ENCODE measurements at places on chromosomes 12 and 14. TPM values are rescaled to one million over a fixed set of nuclear protein-coding genes. Genes with fewer than 3 reads are reported as not detected.

- DNase-seq = no peak
Observed at GRCh38 chr12:125983094-125983783, 918.0 kb downstream of the AACS start.

DNA sequence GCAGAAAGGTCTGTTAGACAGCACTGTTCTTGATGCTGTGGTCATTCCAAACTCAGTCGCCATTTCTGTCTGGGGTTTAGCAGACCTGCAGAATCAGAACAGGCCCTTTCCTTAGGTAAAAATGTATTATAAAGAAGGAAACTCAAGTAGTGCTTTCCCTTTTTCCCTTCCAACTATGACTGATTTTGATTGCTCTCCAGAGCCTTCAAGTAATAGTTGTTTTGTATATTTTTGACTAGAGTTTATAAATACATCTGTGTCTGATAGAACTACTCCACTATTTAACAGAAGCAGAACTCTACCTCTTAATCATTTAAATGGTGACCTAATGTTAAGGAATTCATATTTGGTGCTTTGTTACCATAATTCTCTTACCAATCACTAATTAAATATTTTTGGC is 74.0 kb downstream of the WNK1 start:
- DNase-seq = no peak

DNA sequence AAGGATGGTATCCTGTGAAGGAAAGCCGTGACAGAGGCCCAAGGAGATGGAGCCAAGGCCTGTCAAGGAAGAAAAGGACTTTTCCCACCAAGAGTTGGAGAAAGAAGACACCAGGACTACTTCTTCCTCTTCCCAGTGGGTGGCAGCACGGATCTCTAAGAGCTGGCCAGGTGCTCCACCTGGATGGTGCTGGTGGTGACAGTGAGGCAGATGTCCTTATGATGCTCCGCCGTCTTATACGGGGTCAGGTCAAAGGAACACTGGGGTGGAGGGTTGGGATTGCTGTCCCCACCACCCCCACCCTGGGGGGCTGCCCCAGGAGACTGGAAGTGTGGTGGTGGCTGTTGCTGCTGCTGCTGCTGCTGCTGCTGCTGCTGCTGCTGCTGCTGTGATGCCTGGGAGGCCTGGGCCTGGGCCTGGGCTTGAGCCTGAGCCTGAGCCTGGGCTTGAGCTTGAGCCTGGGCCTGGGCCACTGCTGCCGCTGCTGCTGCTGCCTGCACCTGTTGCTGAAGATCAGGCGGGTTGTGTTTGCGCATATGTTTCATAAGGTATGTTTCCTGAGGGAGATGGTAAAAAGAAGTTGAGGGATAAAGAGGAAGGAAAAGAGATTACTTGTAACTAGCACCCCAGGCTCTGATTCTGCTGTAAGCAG is 4.8 kb upstream of the ING4 start:
- DNase-seq = no peak

DNA sequence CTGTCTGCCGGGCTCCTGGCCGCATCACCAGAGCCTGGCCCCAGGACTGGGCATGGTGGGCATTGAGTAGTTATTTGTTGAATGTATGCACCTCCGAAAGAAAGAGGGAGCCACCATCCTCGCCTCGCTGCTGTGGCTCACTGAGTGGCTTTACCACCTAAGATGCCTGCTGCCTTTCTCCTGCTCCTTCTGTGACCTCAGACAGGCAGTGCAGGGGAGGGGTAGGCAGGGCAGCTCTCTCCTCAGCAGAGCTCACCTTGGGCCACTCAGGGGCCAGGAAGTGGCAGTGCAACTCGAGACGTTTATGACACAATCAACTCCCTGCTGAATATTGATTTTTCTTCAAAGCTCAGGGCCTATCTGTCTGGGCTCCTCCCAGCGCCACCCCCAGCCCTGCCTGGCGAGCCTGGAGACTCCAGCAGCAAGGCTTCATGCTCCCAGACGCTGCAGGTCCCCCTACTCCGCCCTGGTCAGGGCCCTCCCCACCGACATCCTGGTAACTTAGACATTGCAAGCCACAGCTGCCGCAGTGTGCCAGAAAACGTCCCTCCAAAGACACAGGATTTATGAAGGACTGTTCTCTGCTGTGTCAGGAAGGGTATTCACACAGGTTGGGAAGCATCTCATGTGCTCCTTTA is 84.3 kb upstream of the DIO3 start:
- no peak for DNase-seq

STYK1 gene
- total RNA-seq = 1.6 TPM

Measured in activated T-cell treated with anti-CD3 and anti-CD28 coated beads, Interleukin-2, amount 50 U/mL, for 72 hours (primary cell).